ENCODE measurements at places on chromosomes 3 and 15.

GRCh38 chr3:129543999-129544398 lies 1.0 kb downstream of the H1-8 start:
- DNase-seq: no peak

DNA sequence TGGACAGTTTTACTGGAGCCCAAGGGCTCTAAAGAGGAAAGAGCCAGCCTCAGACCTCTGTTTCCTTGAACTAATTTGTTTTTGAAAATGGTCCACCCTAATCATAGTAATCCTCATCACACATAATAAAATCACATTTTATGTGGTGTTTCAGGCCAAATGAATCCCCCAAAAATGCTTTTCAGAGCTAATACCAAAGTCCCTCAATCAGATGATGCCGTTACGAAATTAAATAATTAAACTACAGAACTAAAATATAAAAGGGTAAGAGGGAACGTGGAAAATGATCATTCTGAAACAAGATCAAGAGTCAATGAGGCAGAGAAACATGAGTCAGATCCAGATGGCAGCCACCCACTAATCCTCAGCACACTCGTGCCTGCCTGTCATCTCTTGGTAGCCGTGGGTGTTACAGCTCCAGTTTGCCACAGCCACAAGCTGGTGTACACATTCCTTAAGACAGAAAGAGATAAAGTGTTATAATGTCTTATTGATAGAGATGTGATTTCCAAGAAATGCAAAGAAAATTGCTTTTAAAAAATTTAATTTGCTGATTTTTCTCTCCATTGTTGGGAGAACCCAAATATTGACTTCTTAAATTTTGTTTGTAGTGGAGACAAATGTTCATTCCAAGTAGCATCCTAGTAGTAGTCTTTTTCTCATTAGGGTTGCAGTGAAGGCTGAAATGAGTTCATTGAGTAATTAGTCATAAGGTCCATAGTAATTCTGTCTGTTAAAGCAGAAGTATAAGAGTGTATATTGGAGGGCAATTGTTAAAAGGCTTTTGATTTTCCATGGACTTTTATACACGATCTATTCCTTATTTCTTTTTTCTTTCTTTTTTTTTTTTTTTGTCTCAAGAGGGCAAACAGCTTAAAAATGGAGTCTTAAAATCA lies 104.2 kb downstream of the AGBL1 start:
- no peak for DNase-seq

DNA sequence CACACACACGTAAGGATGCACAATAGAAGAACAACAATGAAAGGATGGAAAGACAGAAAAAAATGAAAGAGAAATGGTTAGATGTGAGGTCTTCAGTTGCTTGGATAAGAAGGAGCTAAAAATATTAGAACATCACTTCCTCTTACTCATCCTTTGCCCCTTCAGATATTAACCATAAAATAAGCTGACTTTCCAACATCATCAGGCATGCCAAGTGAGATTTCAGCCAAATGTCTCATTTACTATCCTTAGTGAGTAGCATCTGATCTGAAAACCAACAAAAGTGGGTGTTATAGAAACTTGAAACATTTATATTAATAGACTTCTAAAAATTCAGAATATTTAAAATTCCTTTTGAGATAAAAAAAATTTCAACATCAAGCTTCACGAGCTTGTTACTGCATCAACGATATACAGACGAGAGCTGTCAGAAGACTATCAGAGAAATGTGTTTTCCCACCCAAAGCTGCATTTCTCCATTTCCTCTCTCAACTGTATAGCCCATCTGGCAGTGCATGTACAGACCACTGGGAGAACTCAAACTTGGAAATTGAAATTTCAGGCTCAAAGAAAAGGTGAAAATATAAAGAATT lies 25.4 kb upstream of the LSAMP start:
- no peak for DNase-seq

DNA sequence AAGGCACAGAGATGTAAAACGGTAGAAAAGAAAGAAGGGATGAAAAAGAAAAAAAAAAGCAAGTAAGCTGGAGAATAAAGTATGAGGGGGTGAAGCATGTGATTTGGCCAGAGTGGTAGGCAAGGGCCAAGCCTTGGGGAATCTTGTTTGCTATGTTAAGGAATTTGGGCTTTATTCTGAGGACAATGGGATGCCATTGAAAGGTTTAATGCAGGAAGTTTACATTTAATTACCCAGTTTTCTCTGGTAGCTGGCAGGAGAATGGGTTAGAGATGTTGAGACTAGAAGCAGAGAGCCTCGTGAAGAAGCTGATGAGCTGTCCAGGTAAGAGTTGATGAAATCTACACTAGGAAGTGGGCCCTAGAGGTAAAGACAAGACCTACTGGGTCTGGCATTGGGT lies 455.9 kb downstream of the PDCD6IP start:
- DNase-seq: no peak

DNA sequence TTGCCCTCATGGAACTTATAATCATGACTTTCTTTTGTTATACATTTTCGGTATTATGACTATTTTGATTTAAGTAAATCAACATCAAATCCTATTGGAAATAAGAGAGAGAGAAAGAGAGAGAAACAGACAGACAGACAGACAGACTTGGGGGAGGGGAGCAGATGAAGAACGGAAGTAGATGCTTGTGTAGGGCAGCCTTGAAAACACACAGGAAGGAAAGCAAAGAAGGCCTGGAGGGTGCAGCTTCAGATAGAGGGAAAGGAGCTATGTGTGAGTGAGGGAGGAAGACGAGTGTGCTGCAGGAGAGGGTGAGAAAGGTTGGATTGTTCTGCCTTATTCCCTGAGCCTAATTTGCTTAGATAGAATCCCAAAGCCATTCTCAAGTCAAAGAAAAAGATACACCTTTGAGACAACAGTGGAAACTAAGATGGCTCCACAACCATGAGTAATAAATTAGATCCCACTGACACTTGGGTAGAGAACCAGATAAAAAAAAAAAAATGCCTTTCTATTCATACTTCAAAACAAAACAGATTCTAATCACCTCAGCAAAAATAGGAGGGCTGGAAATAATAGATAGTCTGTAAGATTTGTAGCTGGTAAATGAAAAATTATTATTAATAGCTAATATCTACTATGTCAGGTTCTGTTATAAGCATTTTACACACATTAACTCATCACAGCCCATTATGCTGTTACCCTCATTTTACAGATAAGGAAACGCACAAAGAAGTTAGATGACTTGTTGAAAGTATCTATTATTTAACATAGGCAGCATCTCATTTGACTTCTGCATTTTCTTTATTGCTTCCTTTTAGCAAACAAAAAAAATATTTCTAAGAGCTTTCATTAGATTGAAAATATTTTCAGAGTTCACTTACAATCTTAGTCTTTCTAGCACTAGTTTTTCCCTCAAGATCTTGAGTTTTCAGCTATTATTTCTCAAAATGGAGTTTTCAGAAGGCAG lies 214.1 kb downstream of the TNIK start:
- DNase-seq: no peak

GRCh38 chr15:71612397-71612722 lies 198.0 kb upstream of the NR2E3 start:
- DNase-seq: no peak

DNA sequence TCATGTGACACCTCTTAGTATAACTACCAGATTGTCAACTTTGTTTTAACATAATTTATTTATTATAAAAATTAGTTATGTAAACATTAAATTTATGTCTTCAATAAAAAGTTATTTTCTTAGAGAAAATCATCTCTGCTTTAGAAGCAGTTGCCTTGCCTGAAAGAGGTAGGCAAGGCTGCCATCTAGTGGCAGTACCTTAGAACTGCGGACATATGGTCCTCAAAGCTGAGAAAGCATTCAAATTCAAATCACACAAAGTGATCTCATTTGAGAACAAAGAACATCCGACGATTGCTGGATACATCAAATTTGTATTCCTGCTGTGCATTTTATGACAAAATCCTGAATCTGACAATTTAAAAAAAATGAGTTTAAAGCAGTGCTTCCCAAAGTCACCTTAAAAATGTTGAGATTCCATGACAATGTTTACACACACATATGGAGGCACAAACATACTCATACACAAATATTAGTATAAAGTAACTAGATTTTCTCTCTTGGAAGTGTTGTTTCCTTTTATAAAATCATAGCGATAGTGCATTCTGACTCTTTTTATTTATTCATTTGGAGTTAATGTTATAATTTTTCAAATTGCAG lies 617.4 kb downstream of the CADM2 start:
- DNase-seq: no peak

GRCh38 chr15:74790080-74790916 lies 8.4 kb downstream of the CSK start:
- DNase-seq: no peak

GRCh38 chr3:193835414-193835813 lies 242.4 kb downstream of the OPA1 start:
- no peak for DNase-seq

GRCh38 chr15:42141795-42142667 lies 14.4 kb downstream of the PLA2G4F start:
- DNase-seq: no peak

DNA sequence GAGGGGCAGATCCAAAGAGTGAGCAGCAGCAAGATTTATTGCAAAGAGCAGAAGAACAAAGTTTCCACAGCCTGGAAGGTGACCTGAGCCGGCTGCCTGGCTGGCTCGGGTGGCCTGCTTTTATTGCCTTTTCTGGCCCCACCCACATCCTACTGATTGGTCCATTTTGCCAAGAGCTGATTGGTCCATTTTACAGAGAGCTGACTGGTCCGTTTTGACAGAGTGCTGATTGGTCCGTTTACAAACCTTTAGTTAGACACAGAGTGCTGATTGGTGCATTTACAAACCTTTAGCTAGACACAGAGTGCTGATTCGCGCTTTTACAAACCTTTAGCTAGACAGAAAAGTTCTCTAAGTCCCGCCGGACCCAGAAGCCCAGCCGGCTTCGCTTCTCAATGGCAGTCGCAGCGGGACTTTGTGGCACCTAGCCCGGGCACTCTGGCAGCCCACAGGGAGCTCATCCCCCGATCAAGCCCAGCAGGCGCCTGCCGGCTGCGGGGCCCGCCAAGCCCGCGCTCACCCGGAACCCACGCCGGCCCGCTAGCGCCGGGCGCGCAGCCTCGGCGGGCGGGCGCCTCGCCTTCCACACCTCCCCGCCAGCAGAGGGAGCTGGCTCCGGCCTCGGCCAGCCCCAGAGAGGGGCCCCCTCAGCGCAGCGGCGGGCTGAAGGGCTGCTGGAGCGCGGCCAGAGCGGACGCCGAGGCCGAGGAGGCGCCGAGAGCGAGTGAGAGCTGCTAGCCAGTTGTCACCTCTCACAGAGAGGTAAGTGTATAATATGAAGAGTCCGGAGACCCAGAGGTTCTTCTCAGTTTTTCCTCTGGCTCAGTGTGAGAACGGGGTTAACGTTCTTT lies 339.2 kb downstream of the CHL1 start:
- DNase-seq: no peak

DNA sequence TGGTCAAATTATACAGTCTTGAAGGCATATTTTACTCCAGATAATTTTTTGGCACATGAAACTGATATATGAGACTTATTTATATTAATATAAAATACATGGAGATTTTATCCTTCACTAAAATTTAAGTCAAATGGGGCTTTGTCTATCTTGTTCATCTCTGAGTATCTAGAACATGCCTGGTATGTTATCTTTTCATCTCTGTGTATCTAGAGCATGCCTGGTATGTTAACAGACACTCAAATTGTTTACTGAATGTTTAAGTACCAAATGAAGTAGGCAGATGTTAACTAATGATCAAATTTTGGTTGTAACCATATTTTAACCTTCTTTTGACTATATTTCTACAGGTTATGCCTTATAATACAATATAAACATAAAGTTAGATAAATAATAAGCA lies 7.7 kb downstream of the GTF2A2 start:
- DNase-seq: no peak

DNA sequence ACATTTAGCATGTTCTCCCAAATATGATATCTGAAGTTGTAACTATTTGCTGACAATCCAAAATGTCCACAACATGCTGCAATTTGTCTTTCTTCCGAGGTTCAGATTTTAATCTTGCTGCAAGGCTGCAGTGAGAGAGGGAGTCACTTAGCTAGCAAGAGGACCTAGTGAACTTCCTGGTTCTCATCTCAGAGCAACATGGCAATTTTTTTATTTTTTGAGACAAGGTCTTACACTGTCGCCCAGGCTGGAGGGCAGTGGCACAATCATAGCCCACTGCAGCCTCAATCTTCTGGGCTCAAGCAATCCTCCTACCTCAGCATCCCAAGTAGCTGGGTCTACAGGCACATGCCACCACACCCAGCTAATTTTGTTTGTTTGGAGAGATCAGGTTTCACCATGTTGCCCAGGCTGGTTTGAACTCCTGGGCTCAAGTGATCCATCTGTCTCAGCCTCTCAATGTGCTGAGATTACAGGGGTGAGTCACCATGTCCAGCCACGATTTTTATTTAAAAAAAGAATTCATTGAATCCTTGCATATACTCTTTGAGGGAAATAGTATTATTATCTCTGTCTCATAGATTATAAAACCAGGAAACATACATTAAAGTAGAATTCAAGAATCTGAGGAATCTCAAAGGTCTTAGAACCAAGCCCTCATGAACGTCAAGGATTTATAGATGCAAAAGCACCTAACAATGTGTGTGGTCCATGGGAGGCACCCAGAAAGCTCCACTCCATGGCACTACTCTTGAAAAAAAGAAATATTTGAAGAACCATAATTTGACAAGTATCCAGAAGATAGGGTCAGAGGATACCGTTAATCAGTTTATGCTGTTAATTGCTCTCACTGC lies 9.1 kb downstream of the HDC start:
- DNase-seq: no peak

DNA sequence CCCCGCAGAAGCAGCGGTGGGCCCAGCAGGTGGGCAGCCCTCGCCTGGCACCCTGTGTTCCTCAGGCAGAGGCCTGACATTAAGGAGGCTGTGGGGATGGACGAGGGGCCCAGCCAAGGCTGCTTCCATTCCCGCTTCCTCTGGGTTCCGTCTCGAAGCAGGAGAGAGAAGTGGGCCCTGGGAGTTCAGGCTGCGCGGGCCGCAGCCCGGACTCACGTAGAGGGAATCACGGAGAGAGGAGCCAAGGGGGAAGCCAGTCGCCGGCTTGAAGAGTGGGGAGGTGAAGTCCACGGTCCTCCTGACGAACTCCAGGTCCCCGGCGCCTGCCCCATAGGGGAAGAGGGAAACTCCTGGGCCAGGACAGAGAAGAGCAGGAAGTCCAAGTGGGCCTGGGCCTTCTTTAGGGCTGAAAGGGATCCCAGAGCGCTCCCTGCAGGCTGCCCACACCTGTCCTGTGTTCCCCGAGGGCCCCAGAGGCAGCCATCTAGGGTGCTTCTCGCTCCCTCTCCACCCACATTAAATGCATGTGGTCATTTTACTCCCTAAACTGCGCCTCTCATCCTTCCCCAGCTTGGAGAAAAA lies 37.7 kb downstream of the MUC4 start:
- DNase-seq: no peak

- no peak for DNase-seq
These were observed 484.3 kb downstream of the DIPK2A start for GRCh38 chr3:144455841-144456440.

Data from stimulated activated CD8-positive, alpha-beta memory T cell treated with anti-CD3 and anti-CD28 coated beads, Interleukin-2, amount 100 ng/mL, for 1 hour (primary cell).